ENCODE measurements at places on chromosomes 6 and 20. TPM values are rescaled to one million over a fixed set of nuclear protein-coding genes. Genes with fewer than 3 reads are reported as not detected.

TNXB gene
- 0.96 TPM for total RNA-seq

CASS4 gene
- 0.55 TPM for total RNA-seq

NKX2-2 gene
- not detected for total RNA-seq

ANGPT4 gene
- not detected for total RNA-seq

KCNK5 gene
- not detected for total RNA-seq

TMC2 gene
- total RNA-seq = not detected

Data from HFFc6 (cell line).